ENCODE measurements at places on chromosomes 2 and 18.

DNA sequence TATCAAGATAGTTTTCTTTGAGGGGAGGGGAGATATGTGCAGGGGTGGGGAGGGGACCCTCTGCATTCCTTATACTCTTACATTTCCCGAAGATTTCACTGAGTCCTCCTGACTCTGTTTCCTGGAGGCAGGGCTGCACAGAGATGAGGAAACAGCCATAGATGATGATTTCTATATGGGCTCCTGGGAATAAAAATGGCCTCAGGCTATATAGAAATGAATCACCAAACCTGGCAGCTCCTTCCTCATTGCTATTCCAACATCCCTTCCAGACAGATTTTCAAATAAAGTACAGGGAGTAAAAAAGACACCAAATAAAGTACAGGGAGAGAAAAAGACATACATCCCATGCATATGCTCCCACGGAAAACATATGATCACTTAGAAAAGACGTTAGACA is 474.8 kb upstream of the RAB6C start:
- no peak for DNase-seq

- DNase-seq, result no peak
Observed at GRCh38 chr2:26900831-26901321, 52.9 kb downstream of the DPYSL5 start.

GRCh38 chr2:23460228-23460627 is 75.2 kb downstream of the KLHL29 start:
- DNase-seq, result no peak

- peak; percentile 36 for DNase-seq
Observed at GRCh38 chr18:74896390-74896991, 298.8 kb downstream of the ZNF407 start.

- no peak for DNase-seq
Observed at GRCh38 chr18:46220116-46220515, 115.9 kb downstream of the HAUS1 start.

DNA sequence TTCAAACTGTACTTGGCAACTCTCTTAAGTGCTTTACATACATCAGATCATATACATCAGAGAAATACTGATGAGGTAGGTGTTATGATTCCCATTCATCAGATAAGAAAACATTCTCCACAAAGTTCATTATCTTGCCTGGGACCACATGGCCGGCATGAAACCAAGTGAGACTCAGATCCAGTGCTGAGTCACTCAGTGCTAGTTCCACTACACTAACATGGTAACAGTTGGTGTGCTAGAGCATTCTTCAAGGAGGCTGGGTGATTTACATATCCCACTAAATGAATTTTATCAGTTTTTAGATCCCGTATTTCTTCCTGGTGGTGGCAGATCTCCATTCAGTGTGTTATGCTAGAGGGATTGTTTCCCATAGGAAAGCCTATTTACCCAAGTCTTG is 772.0 kb downstream of the CNTNAP5 start:
- no peak for DNase-seq

DNA sequence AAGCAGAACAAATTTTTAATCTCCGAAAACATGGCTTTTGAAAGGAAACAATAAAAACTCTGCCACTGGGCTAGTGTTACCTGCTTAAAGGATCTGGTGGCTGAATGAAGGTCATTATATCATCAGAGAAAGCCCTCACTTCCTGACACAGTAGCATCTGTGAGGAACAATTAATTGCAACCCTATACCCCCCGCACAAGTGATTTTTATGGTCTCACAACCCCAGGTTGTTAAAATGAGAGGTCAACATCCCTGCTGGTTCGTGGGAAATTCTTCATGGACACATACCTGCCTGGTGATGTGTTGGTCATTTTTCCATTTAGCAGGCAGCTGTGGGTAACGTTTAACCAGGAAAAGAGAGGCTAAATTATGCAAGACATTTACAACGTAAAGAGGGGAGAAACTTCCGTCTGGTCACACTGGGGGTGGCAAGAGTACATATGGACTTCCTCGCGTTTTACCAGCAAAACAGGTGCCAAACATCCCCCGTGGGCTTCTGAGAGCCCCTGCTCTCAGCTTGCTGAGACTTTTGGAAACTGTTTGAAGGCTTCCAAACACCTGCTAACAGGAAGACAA is 29.2 kb downstream of the NIFK start:
- no peak for DNase-seq

GRCh38 chr2:101003278-101003775 is 1.2 kb downstream of the RPL31 start:
- no peak for DNase-seq

DNA sequence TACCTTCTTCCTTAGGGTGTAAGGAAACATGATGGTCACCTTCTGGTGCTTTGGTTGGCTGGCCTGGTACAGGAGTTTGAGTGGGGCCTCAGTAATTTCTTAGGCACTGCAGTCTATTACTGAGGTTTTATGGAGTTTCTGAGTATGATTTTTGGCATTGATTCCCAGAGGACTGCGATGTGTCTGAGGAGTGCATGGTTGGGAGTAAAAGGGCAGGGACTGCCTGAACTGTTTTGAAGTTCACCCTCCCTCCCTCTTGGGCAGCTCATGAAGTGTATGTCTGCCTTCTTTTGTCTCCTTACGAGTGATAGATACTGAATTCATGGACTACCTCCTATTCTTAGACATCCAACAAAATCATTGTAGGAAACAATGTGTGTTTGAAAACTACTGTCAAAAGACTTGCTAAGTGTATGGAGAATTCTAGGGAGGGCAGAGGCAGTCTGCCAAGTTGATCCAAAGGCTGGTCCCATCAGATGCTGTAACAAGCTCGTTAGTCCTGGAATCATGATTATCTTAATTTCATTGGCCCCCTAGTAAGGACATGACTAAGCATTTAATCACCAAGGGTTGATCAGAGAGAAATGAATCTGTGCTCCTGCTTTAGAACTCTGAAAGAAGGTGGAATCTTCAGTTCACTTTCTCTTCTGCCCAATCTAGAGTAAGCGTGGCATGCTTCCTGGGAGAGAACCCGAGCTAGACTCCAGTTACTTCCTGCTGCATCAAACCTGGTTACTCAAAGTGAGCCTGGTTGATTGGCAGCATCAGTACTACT is 26.5 kb downstream of the LYPD6B start:
- no peak for DNase-seq

DNA sequence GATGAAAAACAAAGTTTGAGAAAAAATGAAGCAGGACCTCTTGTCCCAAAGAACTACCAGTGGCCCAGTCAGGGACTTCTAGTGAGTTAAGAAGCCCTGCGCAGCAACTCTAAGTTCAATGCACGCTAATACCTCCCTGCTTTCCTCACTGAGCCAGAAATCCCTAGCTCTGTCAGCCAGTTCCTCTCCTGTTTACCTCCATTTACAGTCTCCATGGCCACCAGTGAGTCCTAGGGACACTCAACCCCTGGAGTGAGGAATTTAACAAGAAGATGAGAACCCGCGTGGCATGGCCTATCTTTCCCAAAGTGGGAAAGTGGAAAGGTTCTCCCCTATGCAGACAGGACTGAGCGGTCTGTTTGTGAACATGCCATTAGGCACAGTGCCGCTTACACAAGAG is 31.0 kb downstream of the MRPL33 start:
- no peak for DNase-seq

DNA sequence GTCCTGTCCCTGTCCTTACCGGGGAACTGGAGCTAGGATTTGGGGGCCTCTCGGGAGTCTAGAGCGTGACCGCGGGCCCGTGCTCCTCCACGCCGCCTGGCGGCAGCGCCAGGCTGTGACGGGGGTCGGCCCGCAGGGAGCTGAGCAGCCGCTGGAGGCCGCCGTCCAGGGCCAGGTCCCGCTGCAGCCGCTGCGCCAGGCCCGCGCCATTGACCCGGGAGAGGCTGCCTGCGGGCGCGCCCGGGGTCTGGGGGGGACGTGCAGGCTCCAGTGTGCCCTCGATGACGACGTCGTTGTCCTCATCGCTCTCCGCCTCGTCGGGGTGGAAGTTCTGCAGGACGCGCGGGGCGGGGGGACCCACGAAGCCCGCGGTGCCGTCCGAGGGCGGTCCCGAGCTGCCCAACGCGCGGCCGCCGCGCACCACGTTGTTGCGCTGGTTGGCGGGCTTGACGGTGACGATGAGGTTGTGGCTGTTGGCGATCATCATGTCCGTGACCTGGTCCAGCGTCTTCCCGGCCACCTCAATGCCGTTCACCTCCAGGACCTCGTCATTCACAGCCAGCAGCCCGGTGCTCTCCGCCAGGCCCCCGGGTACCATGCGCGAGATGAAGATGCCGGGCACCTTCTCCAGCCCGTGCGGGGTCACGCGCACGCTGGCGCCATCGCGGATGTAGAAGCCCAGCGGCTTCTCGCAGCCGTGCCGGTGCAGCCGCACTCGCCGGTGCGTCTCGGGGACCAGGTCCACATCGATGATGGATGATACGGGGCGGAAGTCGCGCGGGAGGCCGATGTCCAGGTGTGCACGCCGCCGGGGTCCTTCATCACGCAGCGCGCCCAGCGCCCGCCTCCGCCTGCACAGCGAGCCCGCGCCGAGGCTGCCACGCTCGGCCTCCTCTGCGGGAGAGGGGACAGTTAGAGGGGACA is 50.9 kb downstream of the ADNP2 start:
- DNase-seq, result no peak

- no peak for DNase-seq
Observed at GRCh38 chr2:217270485-217271121, 410.7 kb upstream of the TNP1 start.

DNA sequence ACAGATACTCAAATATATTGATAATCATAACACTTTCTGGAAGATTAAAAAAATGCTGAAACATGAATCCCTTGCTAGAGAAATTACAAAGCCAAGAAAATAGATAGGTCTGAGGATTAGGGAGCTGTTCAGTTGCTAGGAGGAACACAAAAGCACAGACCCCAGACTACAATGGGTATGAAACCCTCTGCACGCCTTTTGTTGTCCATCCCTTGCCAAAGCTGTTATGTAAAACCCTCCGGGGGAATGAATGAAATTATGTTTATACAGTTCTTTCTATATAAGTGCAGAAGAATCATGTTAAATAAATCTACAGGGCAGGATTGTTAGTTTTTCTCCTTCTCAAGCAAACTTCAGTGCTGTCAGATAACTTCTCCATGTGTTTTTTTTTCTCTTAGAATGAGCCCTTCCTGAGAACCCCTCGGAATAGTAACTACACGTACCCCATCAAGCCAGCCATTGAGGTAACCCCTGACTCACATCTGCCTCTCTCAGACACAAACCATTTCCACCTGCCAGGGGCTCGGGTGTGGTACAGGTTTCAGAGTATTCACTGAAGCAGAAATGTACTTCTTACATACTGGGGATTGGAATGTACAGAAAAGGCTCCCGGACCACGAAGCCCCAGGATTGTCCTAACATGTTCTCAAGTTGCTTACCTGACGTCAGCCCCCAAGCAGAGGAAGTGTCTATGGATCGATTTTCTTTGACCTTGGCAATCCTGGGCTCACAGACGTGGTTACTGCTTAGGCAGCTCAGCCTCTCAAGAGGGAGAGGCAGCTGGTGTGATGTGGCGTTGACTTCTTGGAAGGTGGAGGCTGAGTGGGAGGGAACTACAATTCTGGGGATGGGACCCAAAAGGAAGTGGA is 118.0 kb downstream of the PLB1 start:
- DNase-seq, result peak; percentile 20
